ENCODE measurements at places on chromosomes 16 and 17. TPM values are rescaled to one million over a fixed set of nuclear protein-coding genes. Genes with fewer than 3 reads are reported as not detected.

GRCh38 chr16:77987810-77988209 lies 34.5 kb upstream of the CLEC3A start:
- no peaks in the 10 kb centered on the region for H3K4me1 ChIP-seq
- H3K36me3 ChIP-seq = no peaks in the 10 kb centered on the region
- no peak for DNase-seq
- H3K4me3 ChIP-seq = no peak overlapping the region
- no peaks in the 10 kb centered on the region for H3K27me3 ChIP-seq
- no peak overlapping the region for H3K27ac ChIP-seq

- no peak overlapping the region for H3K4me3 ChIP-seq
- no peaks in the 10 kb centered on the region for H3K36me3 ChIP-seq
- no peak overlapping the region for H3K27ac ChIP-seq
Observed at GRCh38 chr17:15122857-15123256, 142.3 kb downstream of the PMP22 start.

- no peak overlapping the region for H3K27ac ChIP-seq
- H3K27me3 ChIP-seq = no peaks in the 10 kb centered on the region
- peaks cover 5% of the 10 kb centered on the region for H3K4me1 ChIP-seq
- DNase-seq = no peak
- H3K36me3 ChIP-seq = no peaks in the 10 kb centered on the region
Observed at GRCh38 chr16:81635063-81635937, 143.8 kb upstream of the PLCG2 start.

DNA sequence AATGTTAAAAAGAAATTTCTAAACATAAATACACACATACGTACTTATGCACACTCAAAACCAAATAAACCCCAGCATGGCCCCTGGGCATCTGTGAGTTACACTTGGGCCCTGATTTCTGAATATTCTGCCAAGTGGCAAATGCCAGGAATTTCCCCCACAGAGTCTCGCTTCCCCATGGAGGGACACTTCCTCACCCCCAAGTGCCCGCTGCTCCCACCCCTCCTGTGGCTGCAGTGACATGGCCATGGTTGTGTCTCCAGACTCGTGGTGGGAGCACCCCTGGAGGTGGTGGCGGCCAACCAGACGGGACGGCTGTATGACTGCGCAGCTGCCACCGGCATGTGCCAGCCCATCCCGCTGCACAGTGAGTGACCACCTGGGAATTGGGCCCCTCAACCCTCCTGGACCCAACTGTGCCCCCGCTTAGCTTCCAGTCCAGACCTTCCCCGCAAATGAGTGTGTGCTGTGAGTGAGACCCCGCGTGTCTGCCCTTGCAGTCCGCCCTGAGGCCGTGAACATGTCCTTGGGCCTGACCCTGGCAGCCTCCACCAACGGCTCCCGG lies 4.0 kb downstream of the ITGAD start:
- DNase-seq = no peak
- H3K36me3 ChIP-seq = no peaks in the 10 kb centered on the region

DNA sequence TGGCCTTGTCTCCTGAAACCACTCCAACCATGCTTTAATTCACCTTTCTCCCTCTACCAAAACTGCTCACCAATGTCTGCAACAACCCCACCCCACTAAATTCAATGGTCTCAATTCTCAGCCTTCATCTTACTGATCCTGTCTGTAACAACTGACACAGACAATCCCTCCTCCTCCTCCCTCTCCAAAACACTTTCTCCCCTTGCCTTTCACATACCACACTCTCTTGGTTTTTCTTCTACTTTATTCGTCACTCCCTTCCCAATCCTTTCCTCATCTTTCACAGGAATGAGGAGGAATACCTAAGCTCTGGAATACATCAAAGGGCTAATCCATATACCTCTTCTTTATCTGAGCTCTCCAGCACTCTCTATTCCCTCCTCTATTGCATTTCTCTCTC lies 65.4 kb downstream of the STH start:
- no peak overlapping the region for H3K4me3 ChIP-seq
- no peaks in the 10 kb centered on the region for H3K27me3 ChIP-seq
- DNase-seq = no peak
- H3K27ac ChIP-seq = peak overlapping the region; percentile 23

DNA sequence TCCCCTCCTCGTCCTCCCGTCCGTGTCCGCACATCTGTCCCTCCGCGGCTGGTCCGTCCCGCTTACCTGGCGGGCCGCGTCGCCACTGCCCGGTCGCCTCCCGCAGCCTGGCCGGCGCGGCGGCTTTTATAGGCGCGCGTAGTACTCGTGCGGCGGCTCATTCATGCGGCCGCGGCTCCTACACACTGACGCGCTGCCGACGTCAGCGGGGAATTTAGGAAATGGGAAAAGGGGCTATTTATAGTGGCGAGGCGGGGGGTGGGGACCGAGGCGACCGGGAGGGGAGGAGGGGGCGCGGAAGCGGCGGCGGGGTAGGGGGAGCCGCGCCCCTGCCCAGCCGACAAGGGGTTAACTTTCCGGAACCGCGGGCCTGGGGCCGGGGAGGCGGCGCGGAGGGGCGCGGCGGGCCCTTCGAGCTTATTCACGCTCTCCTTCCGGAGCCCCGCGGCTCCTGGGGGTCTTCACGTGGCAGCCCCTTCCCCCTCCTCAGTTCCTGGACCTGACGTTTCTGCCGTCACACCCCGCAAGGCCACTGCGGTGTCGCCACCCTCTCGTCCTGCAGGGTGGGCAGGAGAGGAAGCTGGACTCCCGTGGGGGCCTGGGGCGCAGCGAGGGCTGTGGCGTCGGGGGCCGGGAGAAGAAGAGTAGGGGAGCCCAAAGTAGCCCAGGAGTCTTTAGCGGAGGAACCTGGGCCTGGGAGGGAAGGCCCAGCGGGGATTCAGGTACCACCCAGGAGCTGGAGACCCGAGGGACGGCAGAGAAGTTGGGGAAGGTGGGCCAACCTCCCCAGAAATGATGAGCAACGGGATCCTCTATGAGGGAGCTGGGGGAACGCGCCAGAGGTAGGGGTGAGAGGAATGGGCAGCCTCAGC lies 3.6 kb upstream of the HIC1 start:
- no peaks in the 10 kb centered on the region for H3K27me3 ChIP-seq
- peak overlapping the region; percentile 51 for H3K4me3 ChIP-seq
- peaks cover 11% of the 10 kb centered on the region for H3K4me1 ChIP-seq
- H3K36me3 ChIP-seq = no peaks in the 10 kb centered on the region

DNA sequence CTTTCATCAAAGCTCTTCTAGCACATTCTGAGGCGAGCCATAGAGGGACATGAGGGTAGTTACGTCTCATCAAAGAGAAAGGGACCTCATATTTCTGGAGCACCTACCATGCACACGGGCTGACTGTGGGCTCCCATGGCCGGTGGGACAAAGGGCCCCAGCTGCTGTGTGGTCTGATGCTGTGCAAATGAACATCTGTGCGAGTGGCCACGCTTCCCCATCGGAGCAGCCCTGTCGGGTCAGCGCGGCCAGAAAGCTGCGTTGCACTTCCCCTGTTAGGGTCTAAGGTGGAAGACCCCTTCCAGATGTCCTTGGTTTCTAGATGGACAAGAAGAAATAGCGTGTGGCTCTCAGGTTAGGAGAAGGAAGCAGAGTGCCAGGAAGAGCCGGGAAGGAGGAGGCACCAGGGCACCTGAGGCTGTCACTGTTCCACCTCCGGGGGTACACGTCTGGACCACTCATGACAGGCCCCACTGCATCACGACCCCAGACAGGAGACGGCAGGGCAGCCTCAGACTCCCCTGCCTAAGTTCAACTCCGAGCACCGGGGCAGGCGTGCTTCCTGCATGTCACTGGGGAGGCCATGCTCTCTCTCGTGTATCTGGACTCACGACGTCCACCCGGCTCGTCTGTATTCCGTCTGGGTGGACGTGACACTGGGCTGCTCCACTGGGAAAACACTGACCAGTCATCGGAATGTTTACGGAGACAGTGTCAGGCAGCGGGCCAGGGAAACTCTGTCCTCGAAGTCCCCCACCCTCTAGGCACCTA lies 8.5 kb upstream of the BAIAP2 start:
- no peak for DNase-seq
- no peaks in the 10 kb centered on the region for H3K36me3 ChIP-seq
- H3K4me1 ChIP-seq = no peaks in the 10 kb centered on the region
- no peak overlapping the region for H3K4me3 ChIP-seq

GRCh38 chr17:50219939-50220465 lies 18.6 kb upstream of the COL1A1 start:
- no peaks in the 10 kb centered on the region for H3K27me3 ChIP-seq
- no peak overlapping the region for H3K4me3 ChIP-seq
- DNase-seq = no peak
- H3K36me3 ChIP-seq = no peaks in the 10 kb centered on the region
- no peak overlapping the region for H3K27ac ChIP-seq

DNA sequence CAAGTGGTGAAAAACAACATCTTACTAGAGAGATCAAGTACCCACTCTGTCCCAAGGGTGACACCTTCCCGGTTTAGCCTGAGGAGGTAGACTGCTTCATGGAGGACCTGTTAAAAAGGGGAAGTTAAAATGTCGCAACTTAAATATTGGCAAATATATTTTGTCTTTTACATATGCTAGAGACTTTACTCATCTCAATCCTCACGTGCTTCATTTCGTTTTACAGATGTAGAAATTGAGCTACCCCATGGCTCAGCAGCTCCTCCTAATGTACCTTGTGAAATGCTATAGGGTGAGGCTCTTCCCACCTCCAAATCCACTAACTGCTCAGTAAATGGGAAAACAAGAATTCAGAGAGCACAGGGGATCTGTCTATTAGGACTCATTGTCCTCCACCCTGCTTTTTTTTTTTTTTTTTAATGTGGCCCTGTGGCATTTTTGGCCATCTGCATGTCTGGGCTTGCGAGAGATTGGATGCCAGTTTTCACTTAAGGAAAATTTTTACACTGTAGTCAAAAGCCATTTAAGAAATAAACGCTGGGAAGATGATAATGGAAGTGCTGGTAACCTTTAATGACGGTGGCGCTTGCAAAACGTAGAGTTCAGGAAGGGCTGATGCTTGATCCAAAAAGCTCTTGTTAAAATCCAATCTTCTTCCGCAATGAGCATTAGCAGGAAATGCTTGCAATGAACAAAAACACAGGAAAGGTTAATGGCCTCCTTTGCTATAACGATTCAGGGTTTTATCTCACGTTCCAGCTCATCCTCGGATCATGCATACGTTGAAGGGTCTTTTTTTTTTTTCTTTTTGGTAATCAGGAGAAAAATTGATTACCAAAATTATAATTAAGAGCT lies 39.8 kb downstream of the HSBP1 start:
- no peak overlapping the region for H3K27ac ChIP-seq
- H3K4me3 ChIP-seq = no peak overlapping the region
- H3K36me3 ChIP-seq = no peaks in the 10 kb centered on the region
- H3K4me1 ChIP-seq = no peaks in the 10 kb centered on the region
- no peak for DNase-seq

- H3K4me1 ChIP-seq = no peaks in the 10 kb centered on the region
- H3K27ac ChIP-seq = no peak overlapping the region
- no peak overlapping the region for H3K4me3 ChIP-seq
- H3K36me3 ChIP-seq = no peaks in the 10 kb centered on the region
Observed at GRCh38 chr16:13315642-13316427, 414.4 kb downstream of the SHISA9 start.

DNA sequence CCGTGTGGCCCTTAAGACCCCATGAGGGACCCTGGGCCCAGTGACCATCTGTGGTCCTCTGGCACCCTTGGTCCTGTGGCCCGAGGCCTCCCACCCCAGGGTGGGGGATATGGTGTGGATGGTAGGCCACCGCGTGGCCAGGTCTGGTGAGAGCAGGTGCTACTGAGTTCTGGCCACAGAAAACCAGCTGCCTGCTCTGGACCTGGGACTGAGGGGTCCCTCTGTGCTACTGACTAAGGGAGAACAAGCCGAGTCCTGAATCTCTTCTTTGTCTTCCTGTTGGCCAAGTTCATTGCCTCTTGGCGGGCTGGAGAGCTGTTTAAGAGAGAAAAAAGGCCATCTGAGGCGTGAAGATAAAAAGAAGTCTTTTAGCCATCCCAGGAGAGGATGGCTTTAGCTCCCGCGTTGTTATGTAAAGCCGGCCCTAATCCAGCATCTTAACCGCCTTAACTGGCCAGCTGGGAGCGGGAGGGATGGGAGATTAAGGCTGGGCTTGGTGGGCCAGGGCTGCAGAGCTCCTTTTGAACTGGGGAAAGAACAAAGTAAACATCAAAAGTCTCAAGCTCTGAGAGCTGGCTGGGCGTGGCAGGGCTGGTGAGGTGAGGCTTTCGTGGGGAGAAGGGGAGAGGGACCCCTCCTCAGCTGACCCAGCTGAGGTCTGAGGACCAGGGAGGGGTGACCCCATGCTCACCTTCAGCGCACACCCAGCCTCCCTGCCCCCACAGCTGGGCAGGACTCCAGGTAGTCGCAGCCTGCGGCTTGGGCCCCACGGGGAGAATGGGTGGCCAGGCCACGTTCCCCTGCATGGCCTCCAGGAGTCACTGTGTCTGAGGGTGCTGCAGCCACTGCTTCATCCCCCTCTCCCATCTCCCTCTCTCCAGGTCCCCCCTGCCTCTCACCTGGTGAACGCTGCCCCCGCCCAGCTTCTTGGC lies 62.4 kb downstream of the NKD1 start:
- H3K36me3 ChIP-seq = no peaks in the 10 kb centered on the region
- H3K4me3 ChIP-seq = no peak overlapping the region
- no peaks in the 10 kb centered on the region for H3K4me1 ChIP-seq
- H3K27ac ChIP-seq = no peak overlapping the region
- no peak for DNase-seq

DNA sequence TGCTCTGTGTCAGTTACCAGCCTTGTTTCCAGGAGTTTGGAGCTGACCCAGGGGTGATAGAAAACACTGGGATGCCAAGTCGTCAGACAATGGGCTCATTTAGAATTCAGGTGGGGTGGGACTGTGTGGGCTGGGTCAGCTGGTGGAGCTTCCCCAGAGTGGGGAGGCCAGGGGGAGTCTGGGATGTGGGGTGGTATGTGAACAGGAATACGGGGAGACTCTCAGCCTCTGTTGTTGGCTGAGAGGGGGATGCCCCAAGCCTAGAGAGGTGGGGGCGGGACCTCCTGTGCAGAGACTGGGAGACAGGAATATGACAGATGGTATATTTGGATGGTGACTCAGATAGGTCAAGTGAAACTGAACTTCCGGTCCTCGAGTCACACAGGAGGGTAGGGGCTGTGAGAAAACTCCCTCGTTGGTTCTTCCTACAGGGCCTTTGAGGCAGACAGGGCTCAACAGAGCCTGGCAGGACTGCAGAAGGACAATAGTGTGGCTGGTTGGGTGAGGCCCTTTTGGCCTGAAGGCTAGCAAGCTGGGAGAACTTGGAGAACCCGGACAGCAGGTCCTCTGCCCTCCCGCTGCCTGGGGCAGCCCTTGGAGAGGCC lies 23.7 kb downstream of the CDH1 start:
- no peak overlapping the region for H3K4me3 ChIP-seq
- peaks cover 16% of the 10 kb centered on the region for H3K4me1 ChIP-seq
- H3K27ac ChIP-seq = peak overlapping the region; percentile 48
- no peaks in the 10 kb centered on the region for H3K27me3 ChIP-seq
- no peak for DNase-seq

PPP1R27 gene
- total RNA-seq = not detected

SLFN12 gene
- 2.5 TPM for total RNA-seq

PER1 gene
- total RNA-seq = 17.5 TPM

SNAI3 gene
- total RNA-seq = 0.51 TPM

FMNL1 gene
- 1.9 TPM for total RNA-seq

Data from pancreas (tissue), 10 donors.